Endodermal cell (in vitro differentiated cells): ENCODE measurements at places on chromosomes 2 and 18.
A peak's percentile ranks its signal among the peaks of the same experiment; 100 is the strongest.

DNA sequence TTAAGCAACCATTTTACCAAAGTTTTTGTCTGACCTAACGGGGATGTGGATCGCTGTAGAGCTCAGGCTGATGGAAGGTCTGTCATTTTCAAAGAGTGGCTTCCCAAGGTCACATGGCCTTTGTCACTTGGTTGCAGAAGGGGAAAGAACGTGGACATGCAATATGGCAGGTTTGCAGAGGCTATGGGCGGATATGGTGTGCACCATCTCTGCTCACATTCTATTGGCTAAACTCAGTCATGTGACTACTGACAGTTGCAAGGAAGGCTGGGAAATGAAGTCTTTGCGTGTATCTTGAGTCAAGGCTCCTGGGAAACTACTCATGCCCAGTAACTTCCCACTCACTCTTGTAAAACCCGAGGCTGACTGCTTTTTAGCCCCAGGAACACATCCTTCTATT is 96.8 kb downstream of the ST6GAL2 start:
- no peak for DNase-seq

GRCh38 chr2:57549642-57550102 is 496.9 kb upstream of the VRK2 start:
- DNase-seq: no peak

GRCh38 chr2:25804338-25804737 is 73.9 kb downstream of the ASXL2 start:
- no peak for DNase-seq

- peak; percentile 85 for DNase-seq
These were observed at the start of gene FIGLA for GRCh38 chr2:70790136-70790828. TSS of gene FIGLA (minus strand) at chr2:70790643. CDS start at chr2:70790638, 5 bp downstream.

DNA sequence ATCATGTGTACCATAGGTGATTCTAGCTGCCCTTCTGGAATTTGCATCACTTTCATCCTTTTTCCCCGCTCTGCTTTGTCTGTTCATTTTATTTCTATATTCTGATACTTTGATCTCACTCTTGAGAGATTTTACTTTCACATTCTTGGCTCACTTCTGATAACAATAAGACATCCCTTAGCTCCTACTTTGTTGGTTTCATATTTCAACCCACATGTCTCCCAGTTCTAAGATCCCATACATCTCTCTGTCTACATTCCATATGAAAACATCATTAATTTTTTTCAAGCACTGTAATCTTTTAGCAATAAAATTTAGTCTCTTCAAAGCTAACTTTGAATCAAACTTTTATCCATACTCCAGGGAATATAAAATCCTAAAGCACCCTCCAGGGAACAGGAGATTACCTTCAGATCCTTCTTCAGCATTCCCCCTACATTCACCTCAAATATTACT is 75.6 kb downstream of the COL3A1 start:
- DNase-seq: no peak

DNA sequence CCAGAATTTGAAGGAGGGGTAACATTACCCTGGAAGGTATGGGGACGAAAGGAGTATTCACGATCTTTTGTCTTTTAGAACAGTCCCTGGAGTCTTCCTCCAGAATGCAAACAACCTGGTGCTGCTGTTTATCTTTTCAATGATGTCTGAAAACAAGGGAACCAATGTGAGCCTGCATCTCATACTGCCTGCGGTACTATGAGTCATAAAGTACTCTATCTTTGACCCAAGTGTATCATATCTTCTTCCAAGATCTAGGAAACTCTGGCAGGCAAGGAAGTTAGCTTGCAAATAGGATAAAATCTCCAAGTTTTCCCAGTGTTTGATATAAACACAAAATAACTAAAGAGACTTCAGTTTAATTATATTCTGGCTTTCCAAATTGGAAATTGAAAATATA is 968.5 kb downstream of the LRP1B start:
- DNase-seq: no peak

DNA sequence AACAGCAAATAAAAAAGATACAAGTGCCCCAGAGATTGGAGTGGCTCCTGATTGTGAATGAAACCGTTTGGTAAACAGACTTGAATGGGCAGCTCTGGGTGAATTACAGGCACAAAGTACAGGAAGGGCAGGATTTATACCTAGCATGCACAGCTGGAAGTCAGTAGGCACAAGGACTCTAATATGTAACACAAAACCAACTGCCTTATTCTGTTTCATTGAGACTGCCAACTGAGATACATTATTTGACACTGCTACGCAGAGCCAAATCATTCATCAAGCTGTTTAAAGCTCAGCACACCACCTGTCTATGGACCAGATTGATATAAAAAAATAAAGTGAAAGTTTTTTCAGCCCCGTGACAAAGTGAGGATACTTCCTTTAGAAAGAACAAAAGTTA is 541.2 kb downstream of the NUP35 start:
- DNase-seq: no peak

DNA sequence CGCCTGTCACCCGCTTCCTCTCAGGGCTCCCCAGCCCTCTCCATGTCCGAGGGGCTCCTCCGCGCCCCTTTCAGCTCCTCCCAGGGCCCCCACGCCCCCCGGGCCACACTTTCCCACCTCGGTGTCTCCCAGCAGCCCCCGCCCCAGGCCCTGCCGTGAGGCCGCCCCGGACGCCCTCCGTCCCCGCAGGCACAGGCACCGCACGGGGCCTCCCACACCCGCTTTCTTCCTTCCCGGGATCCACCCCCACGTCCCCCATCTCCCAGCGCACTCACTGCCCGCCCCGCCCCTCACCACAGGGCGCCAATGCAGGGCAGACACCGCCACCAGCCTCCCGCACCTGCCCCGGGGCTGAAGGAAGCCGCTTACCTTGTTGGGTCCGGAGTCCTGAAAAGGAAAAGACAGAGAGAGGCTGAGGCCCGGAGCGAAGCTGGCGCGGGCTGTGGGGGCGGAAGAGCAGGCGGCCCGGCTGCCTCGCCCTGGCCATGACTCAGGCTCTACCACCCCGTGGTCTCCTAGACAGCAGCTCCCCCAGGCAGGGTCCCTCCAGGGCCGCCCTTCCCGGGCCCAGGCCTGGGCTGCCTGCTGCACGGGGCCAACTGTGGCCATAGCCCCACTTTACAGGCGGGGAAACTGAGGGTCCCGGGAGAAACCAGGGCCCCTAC is 37.7 kb downstream of the KIF1A start:
- DNase-seq: no peak

GRCh38 chr2:239287461-239287860 is 113.4 kb downstream of the HDAC4 start:
- no peak for DNase-seq

DNA sequence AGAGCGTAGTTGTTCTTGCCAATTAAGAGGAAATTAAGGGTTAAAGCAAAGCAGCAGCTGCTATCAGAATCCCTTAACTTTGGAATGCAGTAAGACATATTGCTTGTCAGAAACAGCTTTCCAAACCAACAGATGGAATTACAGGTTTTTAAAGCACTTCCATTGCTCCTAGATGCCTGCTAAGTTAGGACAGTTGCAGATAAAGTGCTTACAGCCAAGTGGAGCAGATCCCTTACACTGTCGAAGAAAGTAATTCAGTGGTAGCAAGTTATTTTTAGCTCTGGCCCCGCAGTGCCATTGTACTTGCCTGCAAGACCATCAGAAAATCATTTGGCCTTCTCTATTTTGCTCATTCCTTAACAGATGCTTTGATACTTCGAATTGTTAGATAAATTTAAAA is 5.4 kb downstream of the PDK1 start:
- DNase-seq: no peak

DNA sequence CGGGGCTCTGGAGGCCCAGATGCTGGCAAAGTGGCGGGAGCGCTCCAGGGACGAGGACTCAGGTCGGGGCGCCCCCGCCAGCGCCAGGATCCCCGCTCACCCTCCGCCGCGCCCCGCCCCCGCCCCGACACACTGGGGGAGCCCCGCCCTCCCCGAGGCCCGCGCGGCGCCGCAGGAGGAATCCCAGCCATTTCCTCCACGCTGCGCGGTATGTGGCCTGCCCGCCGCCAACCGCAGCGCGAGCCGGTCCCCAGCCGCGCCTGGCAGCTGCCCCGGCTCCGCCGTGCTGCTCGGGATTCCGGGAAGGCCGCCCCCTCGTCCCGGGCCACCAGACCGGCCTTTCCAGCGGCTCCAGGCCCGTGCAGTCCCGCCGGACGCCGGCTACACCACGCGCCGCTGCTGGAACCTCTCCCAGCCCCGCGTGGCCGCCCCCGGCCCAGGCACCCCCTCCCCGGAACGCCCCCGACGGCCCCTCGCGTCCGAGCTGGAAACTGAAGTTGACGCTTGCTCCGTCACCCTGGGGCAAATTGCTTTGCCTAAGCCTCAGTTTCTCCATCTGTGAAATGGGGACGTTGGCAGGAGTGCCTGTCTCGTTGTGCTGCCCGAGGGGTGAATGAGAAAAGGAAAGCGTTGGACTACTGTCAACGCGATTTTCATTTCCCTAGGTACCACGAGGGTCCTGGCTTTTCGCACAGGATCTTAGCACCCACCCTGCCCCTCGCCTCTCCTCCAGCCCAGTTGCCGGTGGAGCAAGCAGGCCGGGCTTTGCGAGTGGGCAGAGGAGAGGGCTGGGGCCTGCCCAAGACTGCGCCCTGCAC is 53.6 kb downstream of the PKDCC start:
- DNase-seq: peak; percentile 87

GRCh38 chr2:239509373-239510143 is 108.7 kb upstream of the HDAC4 start:
- no peak for DNase-seq

GRCh38 chr2:108118996-108119395 is 120.8 kb upstream of the SULT1C3 start:
- DNase-seq: no peak

DNA sequence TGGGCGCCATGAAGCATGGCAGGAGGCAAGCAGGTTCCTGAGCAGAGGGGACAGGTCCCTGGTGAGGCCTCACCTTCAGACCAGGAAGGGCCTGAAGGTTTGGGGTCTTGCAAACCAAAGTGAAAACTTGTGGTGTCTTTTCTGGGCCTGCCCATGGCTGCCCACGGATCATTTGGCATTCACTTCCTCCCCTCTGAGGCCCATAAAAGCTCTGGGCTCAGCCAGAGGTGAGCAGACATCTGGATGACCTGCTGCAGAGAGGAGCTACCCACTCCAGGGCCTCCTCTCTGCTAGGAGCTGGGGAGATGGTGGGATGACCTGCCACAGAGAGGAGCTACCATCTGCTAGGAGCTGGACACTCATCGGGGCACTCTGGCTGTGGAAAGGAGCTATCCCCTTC is 112.9 kb upstream of the TMEM18 start:
- DNase-seq: no peak

GRCh38 chr2:175576270-175576669 is 394.8 kb upstream of the ATP5MC3 start:
- peak; percentile 48 for DNase-seq

DNA sequence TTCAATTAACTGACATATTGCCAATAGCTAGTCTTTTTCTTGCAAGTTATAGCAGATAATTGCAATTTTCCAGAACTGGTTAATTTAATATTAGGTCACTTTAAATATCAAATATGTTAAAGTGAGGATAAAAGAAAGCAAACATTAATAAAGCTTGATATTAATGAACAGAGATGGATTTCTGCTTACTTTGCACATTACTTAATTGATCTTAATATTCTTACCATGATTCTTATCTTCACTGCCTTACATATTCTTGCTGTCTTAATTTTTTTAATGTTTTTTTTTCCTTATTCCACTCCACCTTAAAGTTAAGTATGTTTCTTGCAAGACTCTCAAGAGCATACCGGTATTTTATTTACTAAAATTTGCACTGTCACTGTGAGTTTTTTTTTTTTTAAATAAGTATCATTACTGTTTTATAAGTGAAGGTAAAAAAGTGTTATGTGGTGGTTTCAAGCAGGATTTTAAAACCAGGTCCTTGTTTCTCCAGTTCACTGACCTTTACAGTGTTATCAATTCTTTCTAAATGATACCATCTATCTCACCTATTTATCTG is 33.9 kb downstream of the PPP3R1 start:
- DNase-seq: no peak

GRCh38 chr2:4381773-4382172 is 678.4 kb downstream of the DCDC2C start:
- DNase-seq: no peak

DNA sequence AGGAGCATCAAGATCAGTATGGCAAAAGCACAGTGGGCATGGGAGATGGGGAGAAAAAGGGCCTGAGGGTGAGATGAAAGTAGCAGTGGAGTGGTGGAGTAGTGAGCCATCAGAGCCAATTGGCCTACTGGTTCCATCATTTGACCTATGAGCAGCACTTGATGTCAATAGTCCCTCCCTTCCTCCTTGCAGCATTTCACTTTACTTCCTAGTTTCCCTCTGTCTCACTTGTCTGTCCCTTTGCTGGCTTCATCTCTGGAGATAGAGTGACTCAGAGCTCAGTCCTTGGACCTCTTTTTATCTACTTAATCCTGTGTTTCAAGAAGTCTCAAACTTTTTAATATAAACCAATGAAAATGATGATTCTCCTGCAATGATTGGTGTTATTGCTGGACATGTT is 32.1 kb downstream of the FBXO48 start:
- no peak for DNase-seq

GRCh38 chr2:3465844-3466481 is 53.4 kb downstream of the ADI1 start:
- no peak for DNase-seq

- DNase-seq: peak; percentile 93
These were observed 680 bp upstream of the FHOD3 start for GRCh38 chr18:36296650-36297416.

DNA sequence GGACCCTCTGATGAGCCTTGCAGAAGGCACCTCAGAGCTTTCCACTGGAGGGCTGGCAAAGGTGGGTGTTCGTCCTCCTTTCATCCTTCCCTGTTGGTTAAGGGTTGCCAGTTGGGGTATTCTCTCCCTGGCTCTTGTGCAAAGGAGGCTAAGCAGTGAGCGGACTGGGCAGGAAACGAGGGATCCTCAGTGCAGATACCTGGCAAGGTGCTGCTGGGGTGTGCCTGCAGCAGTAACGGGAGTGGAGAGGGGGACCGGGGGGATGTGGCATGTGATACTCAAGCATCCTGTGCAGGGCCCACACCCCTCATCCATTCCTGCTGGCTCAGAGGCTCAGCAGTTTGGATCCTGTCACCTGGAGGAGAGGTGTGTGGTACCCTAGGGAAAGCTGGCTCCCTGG is 4.2 kb upstream of the ADCY3 start:
- DNase-seq: no peak

- peak; percentile 38 for DNase-seq
These were observed 31.4 kb upstream of the KCNG2 start for GRCh38 chr18:79766308-79766707.

DNA sequence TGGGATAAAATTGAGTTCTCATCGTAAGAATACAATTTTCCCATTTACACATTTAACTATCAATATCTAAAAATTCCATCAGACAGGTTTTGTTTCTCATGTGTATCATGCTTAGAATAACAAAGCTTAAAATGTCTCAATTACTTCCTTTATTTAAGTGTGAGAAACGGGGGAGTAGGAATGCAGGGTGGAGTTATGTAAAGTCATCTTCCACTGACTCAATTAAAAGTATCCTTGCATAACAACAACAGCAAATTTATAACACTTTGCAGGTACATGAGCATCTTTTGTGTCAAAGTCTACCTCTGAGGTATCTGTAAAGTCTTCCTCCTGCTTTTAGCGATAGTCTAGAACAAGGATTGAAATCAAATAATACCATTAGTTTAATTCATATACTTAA is 327.1 kb downstream of the EPHA4 start:
- no peak for DNase-seq

- no peak for DNase-seq
These were observed 201.7 kb upstream of the STK17B start for GRCh38 chr2:196372811-196373664.
